Activated naive CD4-positive, alpha-beta T cell treated with anti-CD3 and anti-CD28 coated beads, Interleukin-2, amount 10 ng/mL, durations not matched to agents 7 days and 5 days (primary cell): ENCODE measurements at places on chromosomes 5 and 9.

DNA sequence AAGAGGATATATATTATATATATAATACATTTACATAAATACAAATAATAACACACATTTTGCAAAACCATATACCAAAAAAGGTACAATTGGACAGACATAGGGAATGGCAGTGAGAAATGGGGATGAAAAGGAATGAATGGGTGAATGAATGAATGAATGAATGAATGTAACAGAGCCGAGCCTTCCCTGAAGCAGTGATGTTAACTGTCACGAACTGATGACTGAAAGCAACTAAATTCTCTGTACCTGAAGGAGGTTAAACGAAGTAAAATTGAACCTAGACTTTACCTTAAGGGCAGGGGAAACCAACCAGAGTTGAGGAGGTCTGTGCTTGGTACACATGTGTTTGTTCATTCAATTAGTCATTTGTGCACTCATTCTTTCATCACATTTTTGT lies 169.6 kb upstream of the TBC1D2 start:
- DNase-seq: no peak

DNA sequence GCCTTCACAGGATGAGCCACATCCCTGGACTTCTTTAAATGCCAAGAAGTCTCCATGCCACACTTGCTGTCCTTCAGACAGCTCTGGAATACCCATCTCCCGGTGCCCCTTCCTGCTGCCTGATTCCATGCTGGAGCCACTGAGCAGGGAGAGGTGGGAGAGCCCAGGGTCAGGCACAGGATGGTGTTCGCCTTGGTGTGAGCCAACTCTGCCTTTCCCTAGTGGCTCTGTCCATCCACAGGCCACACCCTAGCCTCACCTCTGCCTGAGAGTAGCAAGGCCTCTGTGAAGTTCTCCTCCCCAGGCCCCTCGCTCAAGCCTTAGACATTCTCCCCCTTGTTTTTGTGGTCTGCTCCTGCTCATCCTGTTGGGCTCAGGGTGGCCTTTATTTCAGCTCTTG lies 54.2 kb upstream of the ANGPTL2 start:
- DNase-seq: no peak

- DNase-seq: no peak
These were observed at the start of gene LHX6 for GRCh38 chr9:122228568-122229484. Gene LHX6, minus strand, starts transcription at chr9:122228957. Its CDS starts 217 bp downstream, at chr9:122228740.

GRCh38 chr5:170280011-170280493 lies 17.5 kb downstream of the LCP2 start:
- no peak for DNase-seq

- no peak for DNase-seq
These were observed at the start of gene IL33 for GRCh38 chr9:6215562-6215961. Gene IL33, plus strand, starts transcription at chr9:6215807. Its CDS starts 25,888 bp downstream, at chr9:6241695.

- DNase-seq: no peak
These were observed 45.0 kb downstream of the SEMA6A start for GRCh38 chr5:116529615-116530014.

- DNase-seq: no peak
These were observed 159.4 kb downstream of the CEMIP2 start for GRCh38 chr9:71608825-71609447.

DNA sequence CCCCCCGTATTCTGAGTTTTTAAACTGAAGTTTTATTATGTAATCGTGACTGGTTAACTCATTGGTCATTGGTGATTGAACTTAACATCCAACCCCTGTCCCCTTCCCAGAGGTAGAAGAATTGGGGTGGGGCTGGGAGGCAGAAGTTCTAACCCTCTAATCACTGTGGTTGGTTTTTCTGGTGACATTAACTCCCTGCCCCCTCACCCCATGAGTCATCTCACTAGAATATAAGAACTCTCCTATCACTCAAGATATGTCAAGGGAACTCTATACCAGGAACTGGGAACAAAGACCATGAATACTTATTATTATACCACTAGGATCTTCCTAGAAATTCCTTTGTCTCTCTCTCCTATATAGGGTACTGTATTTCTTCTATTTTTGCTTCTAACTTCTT lies 52.3 kb upstream of the CAVIN4 start:
- DNase-seq: no peak

- no peak for DNase-seq
These were observed 125.5 kb downstream of the GABRB2 start for GRCh38 chr5:161421067-161421466.

GRCh38 chr9:137666513-137666822 lies 47.7 kb downstream of the EHMT1 start:
- no peak for DNase-seq

DNA sequence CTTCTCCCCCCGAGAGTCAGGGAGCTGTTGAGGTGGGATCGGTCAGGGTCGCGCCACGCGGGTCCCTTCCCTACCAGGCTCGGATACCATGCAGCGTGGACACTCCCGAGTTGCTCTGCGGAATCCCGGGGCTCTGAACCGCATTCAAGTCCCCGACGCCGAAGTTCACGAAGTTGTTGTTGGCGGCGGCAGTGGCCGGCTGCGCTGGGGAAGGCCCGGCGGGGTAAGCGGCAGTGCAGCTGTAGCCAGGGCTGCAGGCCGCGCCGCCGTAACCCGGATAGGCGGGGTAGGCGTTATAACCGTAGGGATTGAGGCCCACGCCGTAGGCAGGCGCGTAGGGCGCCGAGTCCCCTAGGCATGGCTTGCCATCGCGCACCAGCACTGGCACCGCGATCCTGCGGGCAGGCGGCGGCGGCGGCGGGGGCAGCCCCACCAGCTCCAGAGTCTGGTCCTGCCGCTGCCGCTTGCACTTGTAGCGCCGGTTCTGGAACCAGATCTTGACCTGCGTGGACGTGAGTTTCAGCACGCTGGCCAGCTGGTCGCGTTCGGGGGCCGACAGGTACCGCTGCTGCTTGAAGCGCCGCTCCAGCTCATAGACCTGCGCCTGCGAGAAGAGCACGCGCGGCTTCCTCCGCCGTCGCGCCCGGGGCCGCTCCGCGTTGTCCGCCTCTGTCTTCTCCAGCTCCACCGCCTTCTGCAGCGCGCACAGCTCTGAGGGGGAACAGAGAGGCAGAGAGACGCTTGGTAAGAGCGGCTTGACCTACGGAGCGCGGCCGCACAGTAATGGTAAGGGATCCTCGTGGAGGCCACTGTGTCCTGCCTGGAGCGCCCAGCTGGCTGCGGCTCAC lies 2.3 kb downstream of the NKX2-5 start:
- DNase-seq: no peak

- peak; percentile 36 for DNase-seq
These were observed 191.2 kb downstream of the PIK3R1 start for GRCh38 chr5:68406767-68407241.

DNA sequence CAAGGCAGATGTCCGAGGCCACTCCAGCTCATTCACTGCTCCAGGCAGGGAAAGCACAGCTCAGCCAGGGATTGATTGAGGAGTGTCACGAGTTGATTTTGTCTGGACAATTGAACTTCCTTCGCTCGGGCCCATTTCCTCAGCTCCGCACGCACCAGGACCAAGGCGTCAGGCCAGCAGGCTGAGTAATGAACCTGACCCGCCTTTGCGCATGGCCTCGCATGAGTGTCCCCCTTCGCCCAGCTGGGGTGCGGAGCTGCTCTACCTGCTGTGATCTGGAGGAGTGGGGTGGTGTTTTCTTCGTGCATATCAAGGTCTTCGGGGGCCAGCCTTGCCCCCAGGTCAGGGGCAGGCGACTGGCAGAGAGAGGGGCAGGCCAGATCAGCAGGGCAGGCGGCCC lies 44.0 kb downstream of the VAV2 start:
- DNase-seq: no peak

GRCh38 chr5:1118738-1119137 lies 6.9 kb upstream of the SLC12A7 start:
- DNase-seq: no peak

- peak; percentile 62 for DNase-seq
These were observed at the start of gene PRRX2 for GRCh38 chr9:129665389-129665775. Gene PRRX2, plus strand, starts transcription at chr9:129665647. Its CDS starts 221 bp downstream, at chr9:129665868.

- no peak for DNase-seq
These were observed 24.4 kb upstream of the FNIP1 start for GRCh38 chr5:131821221-131821620.

DNA sequence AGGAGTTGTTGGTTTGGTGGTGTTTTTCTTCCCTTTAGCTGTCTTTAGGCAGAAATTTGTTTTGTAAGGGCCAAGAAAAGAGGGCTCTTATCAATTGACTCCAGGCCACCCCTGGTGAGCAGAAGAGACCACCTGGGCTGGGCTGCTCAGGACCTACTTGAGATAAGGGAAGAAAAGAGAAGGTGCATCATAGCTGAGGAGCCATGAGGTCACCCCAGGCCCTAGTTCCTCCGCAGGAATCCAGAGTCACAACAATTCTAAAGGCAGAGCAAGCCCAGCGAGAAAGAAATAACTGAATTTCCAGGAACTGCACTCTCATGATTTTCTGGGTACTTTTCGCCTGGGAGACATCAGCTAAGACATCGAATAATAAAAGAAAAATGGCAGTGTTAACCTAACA lies 34.9 kb downstream of the RFK start:
- no peak for DNase-seq

DNA sequence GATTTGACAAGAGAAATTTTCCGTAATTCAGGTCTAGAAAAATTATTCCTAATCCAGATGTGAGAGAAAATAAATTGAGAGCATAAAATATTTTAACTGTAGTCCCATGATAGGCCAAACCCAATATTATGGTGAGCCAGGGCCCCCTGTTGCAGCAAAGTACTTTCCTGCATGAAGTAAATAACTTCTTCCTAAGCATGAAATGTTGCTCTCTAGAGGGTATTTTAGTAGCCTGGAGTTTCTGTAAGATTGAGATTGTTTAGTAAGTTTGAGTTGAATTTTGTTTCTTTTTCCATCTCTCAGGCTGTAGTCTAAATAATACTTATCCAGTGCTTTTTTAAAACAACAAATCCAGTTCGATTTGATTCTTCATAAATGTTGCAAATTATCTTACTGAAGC lies 317.5 kb upstream of the MPDZ start:
- DNase-seq: no peak

- no peak for DNase-seq
These were observed 142.3 kb upstream of the TLX3 start for GRCh38 chr5:171166766-171167165.

- DNase-seq: no peak
These were observed 63.9 kb downstream of the CDC14B start for GRCh38 chr9:96555567-96556386.

DNA sequence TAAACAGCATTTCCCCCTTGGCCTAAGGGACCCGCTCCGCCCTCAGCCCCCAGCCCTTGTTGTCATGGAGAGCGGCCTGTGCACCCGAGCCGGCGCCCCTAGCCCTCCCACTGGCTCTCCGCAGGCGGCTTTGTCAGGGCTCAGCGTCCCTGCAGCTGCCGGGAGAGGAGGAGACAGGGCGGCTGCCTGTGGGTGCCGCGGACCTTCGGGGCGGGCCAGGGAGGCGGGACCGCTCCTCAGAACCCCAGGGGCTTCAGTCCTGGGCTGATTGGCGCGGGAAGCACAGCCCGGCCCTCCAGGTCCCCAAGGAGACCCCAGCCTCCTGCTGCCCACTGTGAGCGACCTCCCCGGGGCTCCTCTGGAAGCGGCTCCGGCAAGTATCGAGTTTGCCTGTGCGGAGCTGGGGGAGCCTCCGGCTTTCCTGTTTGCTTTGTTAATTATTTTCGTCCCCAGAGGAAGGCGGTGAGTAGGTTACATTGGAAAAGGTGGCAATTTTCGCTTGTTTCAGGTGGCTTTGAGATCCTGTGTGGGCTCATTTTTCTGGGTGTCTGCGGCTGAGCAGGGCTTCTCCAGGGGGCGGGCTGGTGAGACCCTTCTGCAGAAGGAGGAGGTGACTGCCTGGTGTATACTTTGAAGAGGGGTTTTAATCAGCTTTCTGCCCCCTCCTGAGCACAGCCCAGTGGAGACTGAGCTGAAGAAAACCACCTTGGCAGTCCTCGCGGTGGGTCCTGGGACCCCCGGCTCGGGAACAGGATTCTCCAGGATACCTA lies at the start of gene FGD3:
TSS of gene FGD3 (plus strand) at position 256 of the 770 bp plus-strand sequence. CDS start 28,734 bp downstream, outside the sequence.
- DNase-seq: peak; percentile 65

DNA sequence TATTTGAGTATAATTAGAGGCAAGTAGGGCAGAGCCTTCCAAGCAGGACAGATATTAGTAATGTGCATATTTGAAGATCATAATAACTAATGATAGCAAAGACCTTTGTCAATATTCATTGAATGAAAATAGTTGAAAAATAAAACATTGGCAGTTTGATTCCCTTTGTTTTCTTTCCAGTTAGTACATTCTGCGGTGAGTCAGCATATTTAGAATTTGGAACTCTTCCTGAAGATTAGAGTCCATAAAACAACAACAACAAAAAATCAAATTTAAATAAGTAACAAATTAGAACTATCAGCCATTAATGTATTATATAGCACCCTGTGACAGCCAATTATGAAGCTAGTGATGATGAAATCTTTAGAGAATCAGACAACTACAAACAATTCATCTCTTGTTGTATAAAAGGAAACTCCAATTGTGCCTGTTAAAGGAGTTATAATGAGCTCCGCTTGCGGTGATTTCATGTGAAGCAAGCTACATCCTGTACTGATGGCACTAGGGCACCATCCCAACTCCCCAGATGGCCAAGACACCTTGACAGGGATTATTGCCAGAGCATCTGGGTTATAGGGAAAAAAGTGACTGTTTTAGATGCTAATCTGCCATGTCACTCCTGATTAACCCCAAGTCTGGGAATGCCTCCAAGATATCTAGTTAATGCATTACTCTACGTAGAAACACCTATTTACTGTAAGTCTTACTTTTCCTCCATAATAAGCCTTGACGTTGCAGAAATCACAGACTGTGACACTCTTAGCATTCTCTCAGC lies 6.8 kb downstream of the IFNA8 start:
- DNase-seq: no peak

DNA sequence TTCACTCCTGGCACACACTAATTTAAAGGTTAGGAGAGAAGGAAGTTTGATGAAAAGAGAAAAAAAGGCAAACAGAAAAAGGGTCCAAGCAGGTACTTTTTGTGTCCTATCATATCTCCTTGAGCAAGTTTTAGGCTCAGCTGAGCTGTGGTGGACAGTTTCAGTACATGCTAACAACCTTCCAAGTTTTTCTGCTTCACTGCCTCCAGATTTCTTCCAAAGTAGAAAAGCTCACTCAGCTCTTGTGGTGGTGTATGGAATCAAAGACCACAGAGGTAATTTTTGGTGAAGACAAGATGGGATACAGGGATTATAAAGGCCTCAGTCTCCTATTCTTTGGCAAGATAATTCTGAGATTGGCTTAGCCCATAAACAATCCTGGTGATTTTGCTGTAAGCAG lies 921.8 kb downstream of the NR2F1-AS1 start:
- no peak for DNase-seq

- DNase-seq: no peak
These were observed 32.4 kb upstream of the CKS2 start for GRCh38 chr9:89278551-89278950.

DNA sequence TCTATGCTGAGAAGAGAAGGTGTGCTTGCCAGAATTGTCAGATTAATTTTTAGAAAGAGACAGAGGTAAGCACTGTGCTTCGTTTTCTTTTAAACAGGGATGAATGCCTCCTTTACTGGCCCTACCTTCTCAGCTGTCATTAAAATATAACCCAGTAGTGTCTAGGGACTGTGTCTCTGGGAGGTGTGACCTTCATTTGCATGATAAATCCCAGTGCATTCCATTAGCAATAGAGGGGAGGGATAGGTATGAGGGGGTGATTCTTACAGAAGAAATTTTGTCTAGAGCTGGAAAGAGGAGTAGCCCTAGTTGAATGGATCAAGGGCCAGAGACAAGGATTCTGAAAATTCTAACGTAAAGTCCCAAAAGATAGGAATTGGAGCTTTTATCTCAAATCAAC lies 351.5 kb downstream of the BNC2 start:
- no peak for DNase-seq

GRCh38 chr5:56482363-56482762 lies 249.2 kb upstream of the ANKRD55 start:
- DNase-seq: no peak

- peak; percentile 38 for DNase-seq
These were observed 1.6 kb upstream of the BRINP1 start for GRCh38 chr9:119370816-119371215.

- no peak for DNase-seq
These were observed 10.8 kb upstream of the PRRX2 start for GRCh38 chr9:129654554-129655040.
